ENCODE measurements at places on chromosomes 16 and 17.

DNA sequence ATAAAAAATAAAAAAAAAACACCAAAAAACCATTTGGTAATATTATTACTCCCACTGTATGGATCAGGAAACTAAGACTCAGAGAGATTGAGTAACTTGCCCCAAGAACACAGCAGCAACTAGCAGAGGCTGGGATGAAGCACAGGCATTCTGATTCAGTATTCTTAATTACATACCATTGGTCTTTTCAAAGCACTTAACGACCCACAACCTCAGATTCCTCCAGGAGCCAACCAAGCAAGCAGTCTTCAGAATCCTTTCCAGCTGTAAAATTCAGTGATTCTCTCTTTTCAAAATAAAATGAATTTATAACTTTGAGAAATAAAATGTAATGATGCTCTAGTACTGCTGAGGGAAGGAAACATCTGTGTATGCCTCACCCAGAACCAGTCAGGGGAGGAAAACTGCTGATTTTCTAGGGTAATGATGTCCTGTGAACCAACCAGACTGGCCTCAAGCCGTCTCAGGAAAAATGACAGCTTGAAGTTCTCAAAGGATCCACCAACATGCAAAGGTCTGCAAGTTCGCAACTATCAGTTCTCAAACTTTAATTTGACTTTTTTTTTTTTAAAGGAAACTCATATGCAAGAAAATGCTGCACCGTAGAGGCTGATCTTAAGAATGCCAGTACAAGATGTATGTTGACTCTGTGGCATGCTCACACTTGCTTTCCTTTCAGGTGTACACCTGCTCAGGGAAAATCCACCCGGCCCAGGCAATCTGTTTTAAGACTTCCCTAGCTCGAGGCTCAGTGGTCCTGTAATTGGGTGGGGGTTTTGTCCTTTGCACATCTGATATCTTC is 9.0 kb downstream of the CUEDC1 start:
- DNase-seq: no peak

DNA sequence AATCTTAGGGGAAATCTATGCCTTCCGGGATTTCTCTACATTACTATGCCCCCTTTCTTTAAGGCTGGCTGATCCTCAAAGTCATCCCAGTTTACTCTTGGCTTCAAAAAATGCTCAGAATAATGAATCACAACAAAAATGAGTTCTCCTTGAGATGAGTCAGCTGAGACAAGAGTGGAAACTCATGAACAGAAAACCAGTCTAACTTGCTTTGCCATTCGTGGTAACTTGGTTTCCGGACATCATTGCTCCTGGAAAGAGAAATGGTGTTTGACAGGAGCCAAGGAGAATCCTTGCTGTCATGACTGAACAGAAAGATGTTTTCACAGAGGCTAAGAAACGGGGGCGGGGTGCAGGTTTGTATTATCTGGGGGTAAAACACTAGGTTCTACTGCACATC is 435.6 kb upstream of the DYNLRB2 start:
- DNase-seq: no peak

GRCh38 chr17:3891626-3892094 is 1.2 kb downstream of the CAMKK1 start:
- no peak for DNase-seq

GRCh38 chr16:19809121-19809635 is 75.5 kb downstream of the GPRC5B start:
- DNase-seq: no peak

DNA sequence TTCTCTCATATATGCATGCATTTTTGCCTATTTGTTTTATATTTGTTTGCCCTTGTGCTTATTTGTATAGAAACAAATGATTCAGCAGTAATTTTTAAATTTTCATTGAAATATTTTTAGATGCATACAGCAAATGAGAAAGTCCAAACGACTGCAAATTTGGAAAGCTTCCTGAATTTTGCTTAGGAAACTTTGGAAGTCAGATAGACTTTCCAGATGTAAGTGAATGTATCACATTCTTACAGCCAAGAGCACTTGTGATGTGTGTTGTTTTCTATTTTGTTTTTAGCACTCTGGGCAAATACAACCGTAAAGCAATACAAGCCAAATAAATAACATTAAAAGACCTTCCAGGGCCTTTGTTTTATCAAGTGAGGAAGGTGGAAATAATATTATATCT is 680.8 kb upstream of the CDH8 start:
- no peak for DNase-seq

GRCh38 chr17:17401271-17401781 is 75.5 kb upstream of the MED9 start:
- no peak for DNase-seq

DNA sequence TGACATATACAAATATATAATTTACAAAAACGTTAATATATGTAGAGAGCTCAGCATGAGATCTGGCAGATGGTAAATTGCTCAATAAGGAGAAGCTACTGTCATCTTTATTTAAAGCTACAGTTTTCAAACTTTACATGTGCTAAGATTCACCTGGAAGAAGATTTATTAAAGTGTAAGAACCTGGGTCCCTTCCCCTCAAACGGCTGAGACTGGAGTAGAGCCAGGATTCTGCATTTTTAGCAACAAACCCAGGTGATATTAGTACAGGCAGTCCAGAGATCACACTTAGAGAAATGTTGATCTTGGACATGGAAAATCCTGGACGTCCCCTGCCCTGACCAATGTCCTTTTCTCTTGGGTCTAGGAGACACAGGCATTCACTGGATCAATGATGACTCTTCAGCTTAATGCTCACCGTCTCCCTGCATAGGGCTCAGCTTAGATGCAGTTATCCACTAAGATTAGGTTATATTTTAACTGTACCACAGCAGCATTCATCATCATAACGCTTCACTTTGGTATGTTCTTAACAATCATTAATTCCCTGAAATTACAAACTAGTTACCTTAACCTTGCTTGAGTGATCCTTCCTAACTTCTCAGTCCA is 20.4 kb downstream of the CDR2 start:
- no peak for DNase-seq

- DNase-seq: no peak
Measured at GRCh38 chr17:50273654-50274040, 619 bp upstream of the TMEM92 start.

GRCh38 chr17:59347975-59348391 is 16.5 kb downstream of the YPEL2 start:
- DNase-seq: no peak

GRCh38 chr17:17892009-17892408 is 55.2 kb upstream of the SREBF1 start:
- DNase-seq: no peak

DNA sequence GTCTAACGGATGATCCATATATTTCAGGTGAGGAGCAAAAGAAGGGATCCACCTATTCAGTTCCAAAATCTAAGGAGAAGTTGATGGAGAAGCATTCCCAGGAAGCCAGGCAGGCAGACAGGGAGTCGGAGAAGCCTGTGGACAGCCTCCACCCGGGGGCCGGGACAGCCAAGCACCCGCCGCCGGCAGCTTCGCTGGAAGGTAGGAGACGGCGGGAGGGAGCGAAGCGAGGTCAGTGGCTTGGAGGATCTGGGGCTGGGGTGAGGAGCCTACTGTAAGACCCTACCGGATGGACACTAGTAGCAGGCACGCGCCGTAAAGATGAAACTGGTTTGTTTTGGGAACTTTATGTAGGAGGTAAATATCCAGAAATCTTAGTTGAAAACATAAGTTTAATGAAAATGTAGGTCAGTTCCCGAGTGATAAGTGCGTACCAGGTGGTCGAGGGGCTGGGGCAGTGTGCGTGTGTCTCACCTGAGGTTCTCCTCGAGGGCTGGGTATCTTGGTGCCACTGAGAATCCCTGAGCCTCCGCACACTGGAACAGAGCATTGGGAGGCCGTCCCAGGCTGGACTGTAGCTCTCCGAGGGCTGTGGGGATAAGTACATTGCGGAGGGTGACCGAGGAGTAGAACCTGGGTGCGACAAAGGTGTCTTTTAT is 714 bp downstream of the SPATA33 start:
- peak; percentile 74 for DNase-seq

- no peak for DNase-seq
Measured at GRCh38 chr16:4859900-4860255, 12.6 kb downstream of the UBN1 start.
